ENCODE measurements at places on chromosomes 5 and 9. TPM values are rescaled to one million over a fixed set of nuclear protein-coding genes. Genes with fewer than 3 reads are reported as not detected.

DNA sequence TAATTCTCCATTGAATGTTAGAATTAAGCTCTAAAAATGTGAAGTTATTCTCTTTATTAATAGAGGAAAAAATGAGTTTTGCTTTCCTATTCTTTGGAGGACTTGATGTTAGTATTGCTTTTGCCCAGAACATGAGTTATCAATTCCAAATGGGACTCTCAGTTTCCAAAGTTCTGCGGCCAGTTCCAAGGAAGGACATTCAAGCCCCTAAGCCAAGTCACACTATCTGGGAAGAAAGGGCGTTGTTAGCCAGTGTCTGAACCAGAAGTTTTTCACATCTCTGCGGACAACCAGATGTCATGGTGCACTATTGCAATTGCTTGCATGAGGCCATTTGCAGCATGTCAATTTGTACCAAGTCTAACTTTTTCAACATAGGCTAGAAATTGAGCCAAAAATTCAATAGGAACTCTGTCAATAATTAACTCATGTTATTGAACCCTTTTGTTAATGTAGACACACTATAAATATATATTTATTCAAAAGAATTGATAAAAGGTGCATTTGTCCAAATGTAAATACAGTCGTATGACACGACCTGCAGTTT is 183.3 kb upstream of the PIK3R1 start:
- H3K4me1 ChIP-seq: no peaks in the 10 kb centered on the region
- H3K27ac ChIP-seq: no peak overlapping the region
- no peak overlapping the region for H3K4me3 ChIP-seq
- no peaks in the 10 kb centered on the region for H3K27me3 ChIP-seq
- no peak for DNase-seq

DNA sequence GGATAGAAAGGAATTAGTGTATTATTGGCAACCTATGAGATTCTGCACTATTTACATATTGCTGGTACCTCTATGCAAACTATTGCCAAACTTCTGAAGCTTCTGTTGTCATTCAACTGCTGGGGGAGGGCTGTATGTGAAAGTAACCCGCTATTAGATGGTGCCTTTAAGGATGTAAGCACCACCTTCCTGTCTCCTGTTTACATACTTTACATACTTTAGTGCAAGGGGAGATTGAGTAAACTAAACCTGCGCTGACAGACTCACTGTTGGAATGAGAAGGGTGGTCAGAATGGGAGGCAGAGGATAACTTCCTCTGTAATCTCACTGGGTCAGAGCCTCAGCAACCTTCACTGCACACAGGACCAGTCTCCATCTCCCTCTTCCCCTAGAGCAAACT is 123.8 kb downstream of the NR3C1 start:
- H3K27me3 ChIP-seq: no peaks in the 10 kb centered on the region
- DNase-seq: no peak
- H3K4me1 ChIP-seq: no peaks in the 10 kb centered on the region
- no peak overlapping the region for H3K27ac ChIP-seq
- H3K4me3 ChIP-seq: no peak overlapping the region

DNA sequence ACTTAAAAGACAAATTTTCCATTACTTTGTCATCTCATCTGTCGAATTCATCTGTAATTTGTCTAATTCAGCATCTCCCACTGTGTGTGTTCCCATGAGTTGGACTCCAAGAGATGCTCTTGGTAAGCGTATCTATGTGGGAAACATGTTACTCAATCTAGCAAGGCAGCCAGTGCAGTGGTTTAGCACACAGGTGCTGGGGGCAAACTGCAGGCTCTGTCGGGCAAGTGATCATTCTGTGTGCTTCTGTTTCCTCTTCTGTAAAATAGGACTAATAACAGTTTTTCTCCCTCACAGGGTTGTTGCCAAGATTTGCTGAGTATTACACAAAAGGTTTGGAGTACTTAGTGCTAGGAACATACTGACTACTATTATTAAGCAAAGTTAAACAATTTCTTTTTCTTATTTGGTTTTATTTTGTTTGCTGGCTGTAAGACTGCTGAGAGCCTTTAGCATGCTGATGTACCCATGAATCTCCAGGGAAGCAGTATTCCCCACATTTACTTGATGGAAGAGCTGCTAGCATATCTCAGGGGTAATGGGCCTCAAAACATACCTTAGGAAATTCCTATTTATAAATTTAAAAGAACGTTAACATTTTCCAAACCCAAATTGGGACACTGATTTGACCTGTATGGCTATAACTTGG is 709 bp upstream of the GAPT start:
- no peak overlapping the region for H3K27ac ChIP-seq
- H3K4me3 ChIP-seq: no peak overlapping the region
- DNase-seq: no peak
- no peaks in the 10 kb centered on the region for H3K36me3 ChIP-seq
- H3K27me3 ChIP-seq: peaks cover 7% of the 10 kb centered on the region

The RETREG1 gene
- total RNA-seq: 6.0 TPM

The OSMR gene
- 46.0 TPM for total RNA-seq

Measured in HCT116 (cell line).